Jurkat, Clone E6-1 (cell line): ENCODE measurements at places on chromosomes 7 and 10.

DNA sequence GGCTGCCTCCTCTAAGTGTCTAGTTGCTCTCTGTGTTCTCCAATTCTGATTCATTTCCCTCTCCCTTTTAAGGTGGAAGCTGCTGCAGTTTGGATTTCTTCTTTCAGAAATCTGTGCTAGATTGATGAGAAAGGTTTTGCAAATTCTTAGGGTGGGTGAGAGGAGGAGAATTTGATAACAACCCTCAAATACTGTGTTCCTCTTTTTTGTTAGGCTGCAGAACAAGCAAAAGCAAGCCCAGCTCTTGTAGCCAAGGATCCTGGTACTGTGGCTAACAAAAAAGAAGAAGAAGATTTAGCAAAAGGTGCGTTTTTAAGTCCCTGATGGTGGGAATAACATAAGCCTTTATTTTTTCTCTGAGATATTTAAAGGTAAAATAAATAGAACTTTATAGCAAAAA, 49.1 kb downstream of the STAM start:
- no peak for DNase-seq

- DNase-seq, result no peak
Observed at GRCh38 chr10:36253731-36254130, 611.6 kb upstream of the FZD8 start.

- no peak for DNase-seq
Observed at GRCh38 chr7:154484943-154485342, 432.7 kb downstream of the DPP6 start.

DNA sequence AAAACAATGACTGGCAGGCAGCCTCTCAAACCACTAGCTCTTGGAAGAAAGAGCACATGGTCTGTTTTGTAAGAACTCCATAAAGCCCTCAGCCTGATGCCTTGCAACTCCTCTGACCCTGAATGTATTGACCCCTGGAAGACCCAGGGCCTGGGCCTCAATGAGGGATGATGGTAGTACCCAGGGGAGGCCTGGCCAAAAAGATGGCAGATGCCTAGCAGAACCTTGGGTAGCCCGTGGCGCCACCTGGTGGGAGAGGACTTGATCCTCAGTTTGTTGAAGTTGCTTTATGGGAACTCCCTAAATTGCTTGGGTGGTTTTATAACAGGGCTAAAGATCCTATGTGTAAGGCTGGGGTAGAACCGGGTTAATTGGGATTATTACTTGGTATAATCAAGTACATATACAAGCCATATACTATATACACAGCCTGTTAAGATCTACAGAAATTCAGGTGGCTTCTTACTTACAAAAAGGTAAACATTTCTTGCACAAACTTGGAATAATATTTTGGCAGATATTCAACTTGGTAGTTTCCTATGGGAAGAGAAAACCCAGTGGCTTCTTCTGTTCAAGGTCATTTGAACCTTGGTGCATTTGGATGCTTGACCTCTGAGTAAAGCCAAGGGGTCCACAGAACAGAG, 95.8 kb upstream of the CACUL1 start:
- peak; percentile 61 for DNase-seq

DNA sequence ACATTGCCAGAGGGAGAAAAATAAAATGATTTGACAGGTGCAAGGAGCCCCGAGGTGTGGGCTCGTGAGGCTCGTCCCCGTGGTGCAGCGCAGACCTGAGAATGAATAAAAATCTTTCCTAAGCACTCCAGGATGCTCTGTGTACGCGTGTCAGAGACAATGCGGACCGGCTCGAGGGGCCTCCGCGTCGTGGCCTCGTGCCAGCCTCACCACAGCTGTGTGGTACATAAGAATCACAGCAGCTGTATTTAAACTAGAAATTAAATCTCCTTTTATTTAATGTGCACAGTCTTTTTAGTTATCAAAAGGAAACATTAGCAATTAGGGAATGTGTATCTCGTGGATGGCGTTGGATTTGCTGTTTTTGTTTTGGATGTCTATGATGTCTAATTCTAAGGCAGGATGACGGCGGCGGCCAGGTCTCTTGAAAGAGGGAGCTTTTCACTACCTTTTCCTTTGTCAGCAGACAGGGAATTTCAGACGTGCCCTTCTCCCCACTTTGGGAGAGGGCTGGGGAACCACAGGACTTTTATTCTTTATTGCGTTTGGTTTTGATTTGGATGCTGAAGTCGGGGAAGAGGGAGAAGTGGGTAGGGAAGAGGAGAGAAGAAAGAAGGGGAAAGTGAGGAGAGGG, 365.3 kb upstream of the SHH start:
- no peak for DNase-seq

DNA sequence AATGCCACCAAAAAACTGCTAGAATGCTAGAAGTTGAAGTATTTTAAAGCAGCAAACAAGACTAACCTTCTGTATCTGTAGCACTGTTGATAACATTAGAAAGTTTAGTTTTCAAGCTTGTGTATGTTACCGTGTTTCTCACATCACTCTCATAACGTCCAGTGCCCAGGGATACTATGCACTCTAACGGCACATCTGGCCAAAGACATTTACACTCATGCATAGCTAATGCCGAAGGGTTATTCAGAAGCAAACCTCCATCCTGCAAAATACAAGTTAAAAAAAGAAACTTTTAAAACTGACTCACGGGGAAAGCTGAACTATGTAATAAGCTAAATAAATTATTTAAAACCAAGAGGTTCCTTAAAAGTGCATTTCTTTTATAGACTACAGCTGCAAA, 22.9 kb upstream of the NRCAM start:
- DNase-seq, result no peak

GRCh38 chr10:60044971-60045370, 138.6 kb upstream of the CCDC6 start:
- no peak for DNase-seq

- no peak for DNase-seq
Observed at GRCh38 chr7:21500117-21500832, 42.6 kb upstream of the DNAH11 start.

- no peak for DNase-seq
Observed at GRCh38 chr10:95785317-95785716, 29.4 kb downstream of the ENTPD1 start.

GRCh38 chr10:48454302-48455054, 148.0 kb downstream of the MAPK8 start:
- no peak for DNase-seq

DNA sequence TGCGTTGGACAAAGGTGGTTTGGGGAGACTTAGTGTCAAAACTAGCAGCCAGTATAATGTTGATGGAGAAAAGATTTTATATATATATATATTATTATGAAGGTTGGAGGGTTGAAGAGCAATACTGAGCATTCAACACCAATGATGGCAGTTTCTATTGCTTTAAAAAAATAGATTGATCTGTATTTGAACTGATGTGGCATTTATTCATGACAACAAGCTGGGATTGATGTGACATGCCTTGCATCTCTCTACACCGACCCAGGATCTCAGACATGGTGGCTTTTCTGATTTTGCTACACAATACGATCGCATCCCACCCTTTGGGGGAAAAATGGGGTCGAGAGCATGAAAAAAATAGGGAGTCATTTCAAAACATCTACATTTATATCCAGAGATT, 175.4 kb downstream of the POU6F2 start:
- no peak for DNase-seq

GRCh38 chr7:12851841-12852240, 164.4 kb downstream of the ARL4A start:
- DNase-seq, result no peak

DNA sequence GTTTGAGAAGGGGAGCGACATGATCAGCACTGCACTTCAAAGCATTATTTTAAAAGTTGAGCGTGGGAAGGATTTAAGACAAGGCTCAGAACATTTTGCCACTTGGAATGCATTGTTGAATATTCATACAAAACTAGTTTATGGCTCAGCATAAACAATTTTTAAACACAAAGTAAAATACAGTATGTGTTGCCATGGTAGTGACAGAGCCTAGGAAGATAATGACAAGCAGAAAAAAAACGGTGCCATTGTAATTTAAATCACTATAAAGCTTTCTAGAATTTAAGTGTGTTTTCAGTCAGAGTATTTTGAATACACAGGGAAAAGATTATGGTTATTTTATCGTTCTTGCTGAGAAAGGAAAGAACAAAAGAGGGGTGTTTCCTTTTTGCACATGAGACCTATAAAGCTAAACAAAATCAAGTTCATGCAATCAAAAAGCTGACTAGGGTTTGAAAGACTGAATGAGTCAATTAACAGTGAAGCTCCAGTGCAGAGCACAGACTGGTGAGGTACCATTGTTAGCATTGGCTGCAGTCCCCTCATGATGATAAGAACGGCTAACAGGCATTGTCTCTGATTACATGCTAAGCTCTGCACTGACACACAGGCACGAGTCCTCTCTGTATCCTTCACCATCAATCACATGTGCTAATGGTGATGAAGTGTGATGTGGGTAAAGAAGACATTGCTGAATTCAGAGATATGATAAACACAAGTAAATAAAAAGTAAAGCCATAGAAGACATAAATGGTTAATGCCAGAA, 181.9 kb upstream of the VSTM2A start:
- no peak for DNase-seq

GRCh38 chr7:158279539-158280447, 307.8 kb downstream of the PTPRN2 start:
- no peak for DNase-seq
